LHCN-M2 (cell line): ENCODE measurements at places on chromosomes 16 and 17. TPM values are rescaled to one million over a fixed set of nuclear protein-coding genes. Genes with fewer than 3 reads are reported as not detected.

The ZFP3 gene
- total RNA-seq = 0.06 and 0.17 TPM in 2 replicates

GRCh38 chr16:75272097-75272551 is 20.7 kb upstream of the BCAR1 start:
- DNase-seq = no peak

DNA sequence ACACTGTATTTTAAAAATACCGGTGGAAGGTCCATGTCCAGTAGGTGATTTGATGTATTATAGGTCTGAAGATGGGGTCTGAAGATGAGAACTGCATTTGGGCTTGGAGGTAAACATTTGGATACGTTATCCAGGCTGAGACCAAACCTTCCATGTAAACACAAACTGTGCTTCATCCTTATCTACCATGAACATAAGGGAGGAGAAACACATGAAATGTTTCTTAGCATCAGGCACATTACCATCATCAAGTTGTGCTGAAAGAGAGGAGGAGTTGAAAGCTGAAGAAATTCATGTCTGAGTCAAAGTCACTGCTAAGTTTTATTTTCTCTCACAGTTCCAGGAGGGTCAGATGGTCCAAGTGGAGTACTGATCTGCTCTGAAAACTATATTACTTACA is 11.4 kb downstream of the SF3B3 start:
- no peak for DNase-seq

DNA sequence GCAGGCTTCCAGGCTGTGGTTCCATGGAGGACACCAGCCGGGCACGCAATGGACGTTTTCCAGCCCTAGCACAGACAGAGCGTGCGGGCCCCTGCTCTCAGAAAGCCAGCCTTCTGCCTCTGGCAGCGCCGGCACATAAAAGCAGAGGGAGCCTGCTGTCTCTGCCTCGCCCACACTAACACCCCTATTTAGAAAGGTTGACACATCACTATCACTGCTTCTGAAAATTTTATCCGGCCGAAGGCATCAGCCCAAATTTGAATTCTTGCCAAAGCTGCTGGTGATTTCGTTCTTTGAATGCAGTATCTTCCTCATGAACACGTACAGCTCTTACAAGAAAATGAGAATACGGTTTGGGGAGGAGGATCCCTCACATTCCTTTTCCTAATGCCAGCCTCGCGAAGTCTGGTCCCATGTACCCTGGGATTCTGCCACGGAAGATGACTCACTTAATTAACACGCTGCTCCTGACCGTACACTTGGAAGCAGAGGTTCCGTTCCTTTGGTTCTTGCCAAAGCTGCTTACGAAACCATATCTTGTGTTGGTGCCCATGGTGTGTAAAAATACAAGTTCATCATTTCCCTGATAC is 1.3 kb upstream of the RAB11FIP3 start:
- peak; percentile 98 for DNase-seq

The DPEP2 gene
- total RNA-seq = not detected in 2 replicates

The KRTAP2-2 gene
- not detected in 2 replicates for total RNA-seq
